ENCODE measurements at places on chromosomes 3 and 15. TPM values are rescaled to one million over a fixed set of nuclear protein-coding genes. Genes with fewer than 3 reads are reported as not detected.

Gene CHAC1
- 79.5 TPM for total RNA-seq

Gene CYP8B1
- total RNA-seq, result not detected

Gene NOX5
- not detected for total RNA-seq

Gene POPDC2
- not detected for total RNA-seq

Gene PPP1R14D
- total RNA-seq, result not detected

Gene CD200
- 5.0 TPM for total RNA-seq
